ENCODE measurements at places on chromosomes 6 and 20.

GRCh38 chr20:14700639-14700960 is 363.2 kb upstream of the FLRT3 start:
- no peak for DNase-seq

GRCh38 chr6:165571721-165572132 is 91.3 kb downstream of the PDE10A start:
- DNase-seq = no peak

GRCh38 chr6:28981431-28981832 is 23.7 kb downstream of the ZNF311 start:
- DNase-seq = peak; percentile 75

- DNase-seq = no peak
Observed at GRCh38 chr6:116497113-116497676, 14.2 kb upstream of the CALHM5 start.

DNA sequence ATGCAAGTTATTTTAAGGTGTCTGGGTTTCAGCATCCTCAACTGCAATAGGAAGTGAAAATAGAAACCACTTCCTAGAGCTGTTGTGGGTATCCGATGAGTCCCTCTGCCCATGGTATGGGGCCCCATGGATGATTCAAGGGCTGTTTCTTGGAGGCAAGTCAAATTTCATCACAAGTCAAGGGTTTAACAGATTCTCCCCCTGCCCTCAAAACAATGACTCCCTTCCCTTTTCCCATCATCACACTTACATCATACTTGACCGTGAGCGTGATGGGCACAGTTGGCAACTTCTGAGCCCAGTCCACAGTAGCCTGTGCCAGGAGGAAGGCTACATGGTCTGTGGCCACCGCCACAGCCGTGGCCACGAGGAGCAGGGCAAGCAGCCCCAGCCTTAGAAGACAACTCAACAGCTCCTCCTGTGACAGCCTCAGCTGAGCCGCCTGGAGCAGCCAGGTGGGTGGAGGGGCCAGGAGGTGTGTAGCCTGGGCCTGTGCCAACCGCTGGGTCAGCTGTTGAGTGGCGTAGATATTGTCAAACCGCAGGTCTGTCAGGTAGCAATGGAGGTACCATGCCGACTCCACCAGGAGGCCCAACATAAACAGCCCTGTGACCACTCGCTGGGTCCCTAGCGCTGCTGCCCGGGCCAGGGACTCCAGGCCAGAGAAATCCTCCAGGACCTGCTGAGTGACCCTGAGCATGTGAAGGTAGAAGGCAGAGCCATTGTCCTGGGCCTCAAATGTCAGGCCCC is 5.2 kb downstream of the OCSTAMP start:
- no peak for DNase-seq

DNA sequence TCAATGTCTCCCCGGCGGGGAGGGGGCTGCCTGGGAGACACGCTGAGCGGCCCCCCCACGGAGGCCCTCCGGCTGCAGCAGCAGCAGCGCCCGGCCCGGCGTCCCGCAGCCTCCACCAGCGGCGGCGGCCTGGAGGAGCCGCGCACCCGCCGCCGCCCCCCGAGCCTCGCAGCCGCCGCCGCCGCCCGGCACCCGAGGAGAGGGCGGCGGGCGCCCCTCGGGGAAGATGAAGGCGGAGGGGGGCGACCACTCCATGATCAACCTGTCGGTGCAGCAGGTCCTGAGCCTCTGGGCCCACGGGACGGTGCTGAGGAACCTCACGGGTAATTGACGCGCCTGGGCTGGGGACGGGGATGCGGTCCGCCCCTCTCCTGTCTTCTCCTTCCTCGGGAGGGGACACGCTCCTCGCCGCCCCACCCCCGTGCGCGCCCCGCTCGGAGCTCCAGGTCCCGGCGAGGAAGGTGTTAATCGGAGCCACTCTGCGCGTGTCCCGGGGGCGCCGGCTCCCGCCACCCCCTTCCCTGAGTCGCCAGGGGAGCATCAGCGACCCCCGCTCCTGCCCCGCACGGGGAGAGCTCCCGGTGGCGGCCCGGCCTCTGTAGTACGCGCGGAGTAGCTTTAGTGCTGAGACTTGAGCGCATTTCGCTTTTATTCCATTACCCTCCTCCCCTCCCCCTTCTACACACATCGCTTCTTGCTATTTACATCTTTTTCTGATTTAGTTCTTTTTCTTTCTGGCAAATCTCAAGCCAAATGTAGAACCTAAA is 686 bp downstream of the TMEM170B start:
- no peak for DNase-seq

- no peak for DNase-seq
Observed at GRCh38 chr6:30939473-30939872, 1.3 kb upstream of the MUCL3 start.
